ENCODE measurements at places on chromosomes 7 and 10.
A peak's percentile ranks its signal among the peaks of the same experiment; 100 is the strongest.

DNA sequence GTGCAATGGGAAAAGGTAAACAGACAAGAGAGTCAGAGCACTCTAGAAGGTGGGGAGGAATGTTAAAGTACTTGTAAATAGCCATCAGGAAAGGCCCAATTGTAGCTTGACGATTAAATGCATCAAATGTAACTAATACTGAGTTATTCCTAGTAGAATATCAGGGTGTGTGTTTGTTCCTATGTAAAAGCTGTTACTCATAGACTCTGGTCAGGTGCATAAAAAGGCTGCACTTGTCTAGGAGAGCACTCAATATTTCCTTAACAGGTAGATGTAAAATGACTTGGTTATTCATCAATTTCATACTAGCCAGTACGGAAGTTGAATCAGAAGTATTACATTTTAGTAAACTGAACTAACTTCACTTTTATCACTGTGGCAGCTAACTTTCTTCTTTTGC is 179.7 kb upstream of the AGR3 start:
- no peak for DNase-seq

- DNase-seq = no peak
Measured at GRCh38 chr10:79259834-79260233, 87.4 kb upstream of the PPIF start.

- peak; percentile 45 for DNase-seq
Measured at GRCh38 chr10:122142641-122143237, 128.4 kb upstream of the BTBD16 start.

GRCh38 chr7:98568891-98569290 is 48.2 kb upstream of the NPTX2 start:
- DNase-seq = no peak

GRCh38 chr7:41811941-41812340 is 109.1 kb upstream of the INHBA start:
- DNase-seq = no peak

DNA sequence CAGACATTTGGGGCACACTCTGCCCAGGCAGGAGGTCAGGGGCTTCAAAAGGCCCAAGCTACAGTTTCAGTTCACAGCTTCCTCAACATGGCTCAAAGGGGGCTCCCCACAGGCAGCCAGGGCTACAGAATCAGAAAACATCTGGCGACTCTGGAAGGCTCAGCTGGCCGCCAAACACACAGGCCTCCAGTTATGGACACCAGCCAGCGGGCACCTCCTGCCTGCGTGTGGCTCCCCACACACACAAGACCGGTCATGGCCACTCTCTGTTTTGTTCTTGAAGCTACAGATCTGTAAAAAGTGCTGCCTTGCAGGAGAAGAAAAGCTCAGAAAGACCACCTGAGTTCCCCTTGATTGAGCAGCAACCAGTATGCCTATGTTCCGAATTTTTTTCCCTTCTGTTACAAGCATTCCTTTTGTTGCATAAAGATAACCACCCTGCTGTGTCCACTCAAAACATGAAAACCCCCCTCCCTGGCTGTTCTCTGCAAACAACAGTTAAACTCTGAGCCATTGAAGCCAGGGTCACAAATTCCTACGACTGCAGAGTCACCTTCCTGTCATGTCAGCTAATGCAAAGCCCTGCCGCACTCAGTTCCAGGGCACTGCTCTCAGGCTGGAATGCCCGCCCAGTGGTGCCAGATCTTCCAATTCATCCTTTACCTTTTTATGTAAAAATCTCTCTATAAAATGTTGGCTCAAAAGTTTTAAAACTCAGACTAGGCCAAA is 33.6 kb downstream of the VSTM4 start:
- no peak for DNase-seq

GRCh38 chr7:125636320-125636962 is 706.8 kb upstream of the POT1 start:
- DNase-seq = no peak

- no peak for DNase-seq
Measured at GRCh38 chr10:14667781-14668180, 106.9 kb downstream of the FAM107B start.

GRCh38 chr10:124699471-124700292 is 44.5 kb downstream of the FAM53B start:
- DNase-seq = no peak

- DNase-seq = peak; percentile 16
Measured at GRCh38 chr10:132638130-132638515, 100.5 kb downstream of the INPP5A start.

- DNase-seq = no peak
Measured at GRCh38 chr7:29254591-29254990, 60.0 kb downstream of the CHN2 start.

- DNase-seq = no peak
Measured at GRCh38 chr10:87541114-87541513, 36.4 kb downstream of the MINPP1 start.

DNA sequence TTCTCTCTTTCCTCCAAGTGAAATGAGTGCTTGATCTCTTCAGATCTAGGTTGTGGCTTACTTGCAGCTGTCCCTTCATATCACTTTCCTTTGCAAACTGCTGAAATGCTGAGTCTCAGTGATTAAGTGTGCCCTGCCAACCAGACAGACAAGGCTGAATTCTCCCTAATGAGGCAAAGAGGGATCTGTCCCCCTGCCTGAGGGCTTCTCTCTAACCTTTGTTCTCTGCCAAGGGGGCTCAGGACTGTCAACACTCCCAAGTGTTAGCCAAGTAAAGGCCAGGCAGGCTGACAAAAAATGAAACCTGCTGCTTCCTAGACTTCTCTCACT is at the start of gene MSS51:
Gene MSS51 (minus strand): TSS at position 24 of the 330 bp plus-strand sequence. CDS start 5,277 bp downstream, outside the sequence.
- DNase-seq = no peak

- no peak for DNase-seq
Measured at GRCh38 chr7:80244206-80244916, 109.7 kb downstream of the GNAI1 start.

DNA sequence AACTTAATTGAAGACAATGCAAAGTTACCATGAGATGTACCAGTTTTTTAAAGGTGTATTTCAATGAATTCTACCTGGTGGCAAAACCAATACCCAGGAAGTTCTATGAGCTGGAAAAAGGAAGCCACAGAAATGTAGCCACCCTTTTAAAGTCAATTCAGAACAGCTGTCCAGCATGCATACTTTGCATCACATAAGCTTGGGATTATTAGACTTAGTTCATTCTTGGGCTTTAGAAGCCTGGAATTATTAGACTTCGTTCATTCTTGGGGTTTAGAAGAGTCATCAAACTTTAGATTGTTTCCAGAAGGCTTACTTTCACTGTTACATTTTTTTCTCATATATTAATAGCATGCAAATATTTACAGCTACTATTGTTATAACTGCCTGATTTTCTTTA is 20.9 kb downstream of the SLC25A13 start:
- no peak for DNase-seq

- no peak for DNase-seq
Measured at GRCh38 chr10:72816565-72816964, 77.0 kb upstream of the OIT3 start.

- DNase-seq = no peak
Measured at GRCh38 chr10:17001961-17002749, 127.5 kb downstream of the CUBN start.

- no peak for DNase-seq
Measured at GRCh38 chr10:63072951-63073350, 60.2 kb upstream of the NRBF2 start.

DNA sequence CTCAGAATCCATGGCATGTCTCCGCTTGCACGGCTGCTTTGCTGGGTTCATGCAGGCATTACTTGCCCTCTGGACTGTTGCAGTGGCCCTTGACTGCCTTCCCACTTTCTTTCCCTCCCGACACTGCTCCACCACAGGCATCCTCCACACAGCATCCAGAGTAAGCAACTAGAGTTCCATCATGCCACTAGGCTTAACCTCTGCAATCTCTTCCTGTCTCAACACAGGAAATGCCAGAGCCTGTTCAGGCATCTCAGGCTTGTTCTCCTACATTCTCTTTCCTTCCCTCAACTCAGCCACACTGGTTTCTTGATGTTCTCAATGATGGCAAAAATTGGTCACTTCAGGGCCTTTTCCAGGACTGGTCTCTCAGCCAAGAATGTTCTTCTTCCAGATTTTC is 284.5 kb upstream of the KLF6 start:
- no peak for DNase-seq

GRCh38 chr10:43881657-43882056 is 233.0 kb upstream of the ZNF32 start:
- DNase-seq = no peak

DNA sequence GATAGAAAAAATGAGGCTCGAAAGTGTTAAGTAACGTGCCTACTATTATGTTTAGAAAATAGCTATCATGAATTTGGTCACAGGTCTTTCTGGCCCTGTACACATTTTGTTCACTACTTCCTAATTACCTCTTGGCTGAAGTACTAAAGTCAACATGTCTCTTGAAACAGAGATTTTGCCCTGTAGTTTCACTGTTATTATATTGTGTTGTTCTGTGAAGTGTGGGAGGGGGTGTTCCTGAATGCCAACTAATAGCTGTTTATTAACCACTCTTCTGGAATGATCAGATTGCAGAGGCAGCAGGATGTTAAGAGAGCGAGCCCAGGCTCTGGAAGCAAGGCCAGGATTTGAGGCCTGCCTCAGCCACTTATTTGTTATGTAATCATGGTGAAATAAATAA is 72.1 kb downstream of the RNF133 start:
- DNase-seq = no peak

DNA sequence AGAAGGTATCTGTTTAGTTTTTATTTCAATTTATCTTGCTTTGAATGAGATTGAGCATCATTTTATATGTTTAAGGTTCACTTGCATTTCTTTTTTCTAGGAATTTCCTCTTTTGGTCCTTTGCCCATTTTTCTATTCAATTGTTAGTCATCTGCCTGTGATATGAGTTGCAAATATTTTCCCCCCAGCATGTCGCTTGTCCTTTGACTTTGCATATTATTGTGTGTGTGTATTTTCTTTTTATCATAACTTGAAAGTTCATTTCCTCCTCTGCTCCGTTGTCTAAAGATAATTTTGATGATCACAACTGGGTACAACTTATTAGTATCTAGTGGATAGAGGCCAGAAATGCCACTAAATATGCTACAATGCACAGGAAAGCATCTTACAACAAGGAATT is 132.7 kb upstream of the MDFIC start:
- DNase-seq = no peak

- peak; percentile 71 for DNase-seq
Measured at GRCh38 chr10:11165591-11166543, 148.2 kb downstream of the CELF2 start.

DNA sequence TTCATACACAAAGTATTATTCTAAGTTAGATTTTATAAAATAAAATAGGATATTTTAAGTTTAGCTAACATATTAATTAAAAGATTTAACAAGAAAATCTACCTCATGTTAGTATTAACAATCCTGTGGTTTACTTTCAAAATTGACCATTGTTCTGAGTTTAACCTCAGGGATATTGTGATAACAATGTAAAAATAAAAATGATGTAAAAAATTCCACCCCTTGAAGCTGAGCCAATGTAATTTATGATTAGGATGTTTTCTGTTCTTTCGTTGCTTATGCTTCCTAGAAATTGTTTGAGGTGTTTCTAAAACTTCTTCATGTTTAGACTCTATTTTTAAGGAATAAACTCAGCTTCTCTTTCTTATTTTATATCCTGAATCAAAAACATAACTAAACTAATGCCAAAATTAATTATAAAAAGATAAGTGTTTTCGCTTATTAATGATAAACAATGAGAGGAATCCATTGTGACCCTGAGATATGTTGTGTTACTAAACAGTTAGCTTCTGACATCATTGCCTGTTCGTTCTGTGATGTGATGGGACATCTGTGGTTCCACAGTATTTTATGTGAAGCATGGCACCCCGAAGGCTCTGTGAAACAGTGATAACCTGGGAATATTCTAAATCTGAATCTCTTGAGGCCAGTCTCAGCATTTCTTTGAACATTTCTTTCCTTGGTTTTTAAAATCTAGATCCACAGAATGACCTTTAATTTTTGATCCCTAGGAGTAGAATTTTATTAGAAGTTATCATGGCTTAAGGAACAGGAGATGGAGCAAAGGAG is 340.8 kb downstream of the ARL4A start:
- DNase-seq = no peak

- DNase-seq = no peak
Measured at GRCh38 chr7:117848941-117849340, 24.3 kb downstream of the CTTNBP2 start.

GRCh38 chr10:68327889-68328786 is 3.7 kb upstream of the HNRNPH3 start:
- DNase-seq = no peak
